Activated T-helper 1 cell treated with Interleukin-2 at 50 U/mL for 16 hours (primary cell): ENCODE measurements at places on chromosomes 5 and 9.

GRCh38 chr5:72308853-72309191 is 11.2 kb downstream of the MRPS27 start:
- no peak for DNase-seq

DNA sequence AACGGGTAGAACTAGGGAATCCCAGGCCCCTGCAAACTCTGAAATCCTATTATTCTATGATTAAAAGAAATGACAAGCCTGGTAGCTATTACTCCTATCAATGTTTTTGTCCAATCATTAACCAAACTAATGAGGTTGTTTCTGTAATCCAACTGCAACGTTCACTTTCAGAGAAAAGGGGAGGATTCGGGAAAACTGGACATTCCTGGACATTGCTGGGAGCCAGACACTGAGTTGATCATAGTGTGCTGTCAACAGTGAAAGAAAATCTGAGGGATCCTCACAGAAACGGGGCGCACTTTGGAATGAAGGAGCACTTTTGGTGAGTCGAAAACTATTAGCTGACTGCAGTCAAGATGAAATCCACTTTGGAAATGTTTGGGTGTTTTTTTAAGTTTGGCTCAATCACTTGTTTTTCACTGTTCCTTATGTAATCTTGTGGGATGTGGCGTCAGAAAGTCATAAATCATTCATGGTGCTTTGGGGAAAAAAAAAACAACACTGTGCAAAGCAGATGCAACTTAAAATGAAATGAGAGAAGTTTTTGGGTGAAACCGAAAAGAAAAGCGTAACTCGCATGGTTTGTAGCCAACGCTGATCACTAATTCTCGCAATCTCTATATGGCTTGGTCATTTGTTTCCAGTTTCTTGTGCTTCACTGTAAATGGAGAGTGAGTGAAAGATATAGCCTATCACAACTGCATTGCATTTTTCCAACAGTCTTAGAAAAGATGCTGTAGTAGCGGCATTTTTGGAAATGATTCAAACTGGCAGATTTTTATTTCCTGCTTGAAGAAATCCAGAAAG is 51.2 kb upstream of the ADRA1B start:
- no peak for DNase-seq

DNA sequence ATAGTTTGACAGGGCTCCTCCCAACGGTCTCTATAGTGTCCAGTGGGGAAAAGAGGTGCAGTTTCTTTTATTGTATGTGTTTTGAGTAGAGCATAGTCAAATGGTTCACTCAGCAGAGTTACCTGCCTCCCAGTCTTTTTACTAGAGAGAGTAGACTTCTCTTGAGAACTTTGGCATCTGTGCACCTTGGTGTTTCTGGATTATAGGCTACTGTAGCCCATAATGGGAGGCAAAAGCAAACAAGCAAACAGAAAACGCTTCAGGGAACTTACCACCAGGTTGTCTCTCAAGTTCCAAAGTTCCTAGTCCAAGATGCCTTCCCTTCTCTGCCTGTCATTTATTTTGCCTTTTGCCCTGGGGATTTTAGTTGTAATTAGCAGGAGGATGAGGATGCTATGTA is 26.2 kb downstream of the INVS start:
- no peak for DNase-seq

DNA sequence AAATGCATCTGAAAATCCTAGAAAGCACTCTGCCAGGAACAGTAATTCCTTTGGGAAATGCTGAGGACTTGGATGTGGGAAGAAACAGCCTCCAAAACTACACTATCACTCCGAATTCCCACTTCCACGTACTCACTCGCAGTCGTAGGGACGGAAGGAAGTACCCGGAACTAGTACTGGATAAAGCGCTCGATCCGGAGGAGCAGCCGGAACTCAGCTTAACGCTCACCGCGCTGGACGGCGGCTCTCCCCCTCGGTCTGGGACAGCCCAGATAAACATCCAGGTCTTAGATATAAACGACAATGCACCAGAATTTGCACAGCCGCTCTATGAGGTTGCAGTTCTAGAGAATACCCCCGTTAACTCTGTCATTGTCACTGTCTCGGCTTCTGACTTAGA is 786 bp downstream of the PCDHB3 start:
- no peak for DNase-seq

GRCh38 chr9:122053567-122054350 is 39.3 kb downstream of the TTLL11 start:
- no peak for DNase-seq

DNA sequence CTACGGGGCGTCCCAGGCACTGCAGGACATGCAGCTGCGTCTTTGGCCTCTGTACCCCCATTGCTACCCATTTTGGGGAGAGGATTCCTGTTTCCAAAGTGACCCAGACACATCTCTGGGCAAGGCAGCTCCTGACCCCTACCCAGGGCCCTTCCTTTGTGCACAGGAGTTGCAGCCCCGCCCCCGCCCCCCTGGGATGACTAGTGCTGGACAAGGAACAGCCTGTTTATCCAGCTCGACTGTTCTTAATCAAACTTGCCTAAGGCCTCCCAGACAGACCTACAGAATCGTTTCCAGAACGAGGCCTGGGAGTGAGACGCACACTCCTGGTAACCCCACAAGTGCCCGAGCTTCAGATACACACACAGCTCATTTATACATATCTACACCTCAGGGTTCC is 13.2 kb downstream of the DIPK1B start:
- DNase-seq, result no peak

GRCh38 chr9:5481322-5482040 is 28.9 kb upstream of the PDCD1LG2 start:
- DNase-seq, result no peak

- no peak for DNase-seq
Observed at GRCh38 chr9:82791692-82792091, 271.2 kb downstream of the RASEF start.

GRCh38 chr5:137995749-137996128 is 37.1 kb downstream of the FAM13B start:
- DNase-seq, result no peak

DNA sequence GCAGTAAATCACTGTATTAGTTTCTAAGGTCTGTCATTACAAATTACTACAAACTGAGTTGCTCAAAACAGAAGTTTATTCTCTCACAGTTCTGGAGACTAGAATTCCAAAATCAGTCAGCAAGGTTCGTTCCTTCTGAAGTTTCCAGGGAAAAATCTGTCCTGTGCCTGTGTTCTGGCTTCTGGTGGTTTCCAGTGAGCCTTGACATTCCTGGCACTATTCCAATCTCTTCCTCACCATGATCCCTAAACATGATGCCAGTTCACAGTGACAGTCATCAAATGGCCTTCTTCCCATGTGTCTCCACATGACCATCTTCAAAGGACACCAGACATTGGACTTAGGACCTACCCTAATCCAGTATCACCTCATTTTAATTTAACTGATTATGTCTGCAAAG is 351.4 kb downstream of the PLK2 start:
- no peak for DNase-seq

- DNase-seq, result no peak
Observed at GRCh38 chr5:59819806-59820205, 73.7 kb downstream of the PDE4D start.

DNA sequence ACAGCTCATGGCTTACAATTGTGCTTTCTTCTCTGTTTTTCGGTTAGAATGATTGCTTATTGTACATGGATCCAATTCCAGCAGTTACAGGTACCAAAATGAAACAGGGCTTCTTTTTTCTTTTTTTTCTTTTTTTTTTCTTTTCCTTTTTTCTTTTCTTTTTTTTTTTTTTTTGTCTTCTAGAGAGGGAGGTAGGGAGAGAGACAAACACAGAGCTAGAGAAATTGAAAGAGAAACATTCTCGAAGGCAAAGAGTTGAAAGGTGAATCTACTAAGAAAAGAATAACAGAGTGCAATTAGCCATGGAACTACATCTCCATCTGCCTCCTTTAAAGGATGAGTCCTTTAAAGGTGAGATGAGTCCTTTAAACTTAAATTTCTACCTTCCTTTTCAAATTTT is 1.0 kb upstream of the EDIL3 start:
- no peak for DNase-seq

DNA sequence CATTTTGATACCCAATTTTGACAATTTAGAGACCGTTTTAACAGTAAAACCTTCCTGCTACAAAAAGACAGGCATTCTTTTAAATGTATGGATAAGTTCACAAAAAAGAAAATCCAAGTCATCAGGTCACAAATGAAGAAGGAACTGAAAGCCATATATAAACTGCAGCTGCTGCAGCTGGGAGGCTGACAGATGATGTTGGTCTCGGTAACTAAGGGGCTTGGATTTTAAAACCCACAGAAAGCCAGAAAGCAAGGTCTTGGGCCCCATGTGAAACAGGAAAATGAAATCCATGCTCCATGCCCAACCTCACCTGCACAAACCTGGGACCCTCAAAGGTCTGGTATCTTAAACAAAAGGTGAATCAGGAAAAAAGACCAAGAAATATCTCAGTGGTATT is 15.7 kb upstream of the C5orf34 start:
- no peak for DNase-seq

DNA sequence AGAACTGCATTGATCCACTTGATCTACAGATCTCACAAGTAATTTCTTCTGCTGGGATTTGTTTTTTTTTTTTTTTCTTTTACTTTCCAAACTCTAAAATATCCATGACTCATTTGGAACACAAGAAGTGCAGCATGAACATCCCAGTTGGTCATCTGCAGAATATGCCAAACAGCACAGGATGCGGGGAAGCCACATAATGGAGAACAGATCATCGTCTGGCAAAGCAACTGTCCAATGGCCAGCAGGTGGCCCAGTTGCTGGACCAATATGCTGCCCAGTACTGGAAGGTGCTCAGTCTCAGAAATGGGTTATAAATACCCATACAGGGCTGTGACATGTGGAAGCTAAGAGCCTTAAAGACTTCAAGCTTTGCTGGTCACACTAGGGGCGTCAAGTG is 221.3 kb upstream of the TAS2R1 start:
- DNase-seq, result no peak

GRCh38 chr5:95615164-95615467 is 4.8 kb upstream of the GPR150 start:
- no peak for DNase-seq

DNA sequence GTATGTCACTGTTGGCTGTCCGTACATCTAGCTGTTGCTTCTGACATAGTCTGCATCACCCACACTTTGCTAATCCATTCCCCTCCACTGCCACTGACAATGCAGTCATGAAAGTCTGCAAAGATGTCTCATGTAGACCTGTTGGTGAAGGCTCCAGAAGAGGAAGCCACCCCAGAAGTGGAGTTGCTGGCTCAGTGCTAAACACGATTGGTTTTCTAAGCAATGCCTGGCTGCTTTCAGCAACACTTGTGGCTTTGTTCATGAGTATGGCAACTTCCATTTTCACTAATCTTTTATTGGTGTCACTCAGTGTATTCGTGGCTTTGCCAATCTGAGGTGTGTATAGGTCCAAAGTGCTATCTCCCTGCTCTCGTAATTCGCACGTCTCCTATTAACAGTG is 288.1 kb downstream of the GADD45G start:
- DNase-seq, result no peak

GRCh38 chr5:33563983-33564908 is 123.5 kb downstream of the TARS1 start:
- DNase-seq, result no peak

DNA sequence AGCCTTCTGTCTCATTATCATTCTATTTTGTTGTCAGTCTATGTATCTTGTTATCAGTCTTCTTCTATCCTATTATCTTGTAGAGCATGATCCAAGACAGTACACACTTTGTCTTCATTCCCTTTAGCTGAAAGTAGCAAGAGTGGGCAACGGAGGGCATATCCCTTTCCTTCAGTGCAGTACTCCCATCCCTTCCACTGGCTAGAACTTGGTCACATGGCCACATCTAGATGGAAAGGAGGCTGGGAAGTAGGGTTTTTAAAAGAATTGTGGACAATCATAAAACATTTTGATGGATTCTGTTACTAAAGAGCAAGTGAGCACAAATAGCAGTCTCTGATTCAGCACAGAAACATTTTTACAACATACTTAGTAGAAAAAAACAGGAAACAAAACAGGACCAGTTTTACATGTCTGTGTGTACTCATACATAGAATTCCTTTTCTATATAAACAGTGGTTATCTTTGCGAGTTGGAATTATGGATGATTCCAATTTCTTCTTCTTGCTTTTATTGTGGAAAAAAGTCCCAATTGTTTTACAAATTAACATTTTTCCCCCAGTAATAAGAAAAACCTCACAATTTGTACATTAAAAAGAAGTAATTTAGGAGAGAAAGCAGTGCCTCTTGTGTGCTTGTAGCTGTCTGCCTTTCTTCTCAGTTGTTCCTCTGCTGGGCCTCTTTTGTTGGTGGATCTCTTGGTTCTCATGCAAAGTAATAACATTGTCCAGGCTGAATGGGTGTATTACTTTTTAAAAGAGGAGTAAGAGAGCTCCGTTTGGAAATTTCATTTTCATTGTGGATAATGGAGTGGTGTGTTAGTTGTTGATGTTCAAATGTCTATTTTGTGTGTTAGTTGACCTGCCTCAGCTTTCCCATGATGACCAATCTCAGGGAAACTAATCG is 410.9 kb upstream of the TRPC7 start:
- no peak for DNase-seq

DNA sequence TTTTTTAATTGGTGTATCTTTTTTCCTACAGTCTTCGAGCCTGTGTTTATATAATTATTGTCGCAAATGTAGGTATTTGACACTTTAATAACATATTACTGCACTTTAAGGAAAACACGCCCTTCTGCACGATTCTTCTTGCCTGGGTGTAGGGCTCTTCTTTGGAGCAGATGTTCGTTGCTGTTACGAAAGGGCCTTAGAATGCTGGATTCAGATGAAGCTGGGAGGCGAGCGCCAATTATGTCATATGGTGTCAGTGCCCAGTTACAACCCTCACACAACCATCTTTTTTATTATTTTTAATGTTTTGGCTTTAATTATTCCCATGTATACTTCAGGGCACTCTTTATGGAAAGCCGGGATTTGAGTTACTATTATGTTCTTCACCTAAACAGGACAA is 553.0 kb downstream of the EBF1 start:
- no peak for DNase-seq
